Fibroblast of skin of right biceps (primary cell): ENCODE measurements at places on chromosomes 1 and 21.

GRCh38 chr1:98021126-98021525, 100.3 kb upstream of the DPYD start:
- DNase-seq, result no peak

DNA sequence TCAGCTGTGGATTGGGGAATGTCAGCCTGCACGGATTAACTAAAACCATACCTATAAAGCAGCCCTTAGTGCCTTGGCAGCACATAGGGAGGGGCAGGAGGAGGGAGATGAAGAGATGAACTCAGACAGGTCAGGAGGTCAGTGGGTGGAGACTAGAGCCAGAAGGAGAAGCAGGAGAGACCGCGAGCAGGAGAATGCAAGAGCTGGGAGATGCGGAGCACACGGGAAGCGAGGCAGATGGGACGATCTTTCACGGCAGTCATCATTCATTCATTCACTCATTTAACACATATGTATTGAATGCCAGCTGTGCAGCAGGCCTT, 41.9 kb downstream of the NEK2 start:
- DNase-seq, result no peak

GRCh38 chr1:208149776-208150514, 94.2 kb downstream of the PLXNA2 start:
- no peak for DNase-seq

GRCh38 chr1:77276941-77277340, 4.9 kb upstream of the AK5 start:
- DNase-seq, result no peak

DNA sequence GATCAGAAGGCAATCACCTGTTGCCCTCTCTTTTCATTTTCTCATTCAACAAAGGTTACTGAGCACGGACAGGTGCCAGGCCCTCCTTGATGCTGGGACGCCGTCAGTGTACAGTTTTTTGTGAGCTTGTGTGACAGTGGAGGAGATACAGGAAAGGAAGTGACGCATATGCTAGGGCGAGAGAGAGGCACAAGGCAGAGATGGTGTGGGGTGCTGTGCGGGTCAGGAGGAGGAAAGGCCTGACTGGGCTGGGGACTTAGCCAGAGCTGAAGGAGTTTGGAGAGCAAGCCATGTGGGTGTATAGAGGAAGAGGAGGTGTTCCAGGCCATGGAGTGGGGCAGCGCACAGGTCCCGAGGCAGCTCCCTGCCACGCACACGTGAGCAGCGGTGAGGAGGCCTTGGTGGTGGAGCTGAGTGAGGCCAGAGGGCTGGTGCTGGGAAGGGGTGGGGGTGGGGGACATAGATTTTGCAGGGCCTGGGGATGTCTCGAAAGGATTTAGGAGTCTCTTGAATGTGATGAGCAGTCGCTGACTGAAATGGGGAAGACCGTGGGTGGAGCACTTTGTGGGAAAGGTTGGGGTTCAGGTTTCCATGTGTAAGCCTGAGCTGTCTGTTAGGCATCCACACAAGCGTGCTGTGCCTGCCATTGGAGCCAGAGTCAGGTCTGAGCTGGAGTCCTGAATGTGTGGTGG, 46.0 kb downstream of the TRAPPC10 start:
- no peak for DNase-seq

DNA sequence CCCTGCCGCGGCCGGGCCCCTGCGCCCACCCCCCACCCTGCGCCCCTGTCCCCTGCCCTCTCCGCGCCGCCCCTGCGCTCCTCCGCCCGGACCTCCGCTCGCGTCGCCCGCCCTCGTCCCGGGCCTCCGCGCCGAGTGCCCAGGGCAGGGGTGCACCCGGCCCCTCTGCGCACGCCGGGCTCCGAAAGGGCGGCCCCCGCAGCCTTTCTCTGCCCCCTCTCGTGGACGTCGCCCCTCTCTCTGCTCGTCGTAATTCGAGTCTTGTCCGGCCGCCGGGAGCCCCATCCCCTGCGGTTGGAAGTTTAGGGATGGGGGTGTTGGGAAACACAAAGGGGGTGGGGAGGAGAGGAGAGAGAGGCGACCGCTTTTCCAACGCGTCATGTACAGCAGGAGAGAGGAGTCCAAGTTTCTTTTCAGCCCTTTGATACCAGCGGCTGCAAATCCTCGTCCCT, 407 bp downstream of the GALNT2 start:
- peak; percentile 51 for DNase-seq

DNA sequence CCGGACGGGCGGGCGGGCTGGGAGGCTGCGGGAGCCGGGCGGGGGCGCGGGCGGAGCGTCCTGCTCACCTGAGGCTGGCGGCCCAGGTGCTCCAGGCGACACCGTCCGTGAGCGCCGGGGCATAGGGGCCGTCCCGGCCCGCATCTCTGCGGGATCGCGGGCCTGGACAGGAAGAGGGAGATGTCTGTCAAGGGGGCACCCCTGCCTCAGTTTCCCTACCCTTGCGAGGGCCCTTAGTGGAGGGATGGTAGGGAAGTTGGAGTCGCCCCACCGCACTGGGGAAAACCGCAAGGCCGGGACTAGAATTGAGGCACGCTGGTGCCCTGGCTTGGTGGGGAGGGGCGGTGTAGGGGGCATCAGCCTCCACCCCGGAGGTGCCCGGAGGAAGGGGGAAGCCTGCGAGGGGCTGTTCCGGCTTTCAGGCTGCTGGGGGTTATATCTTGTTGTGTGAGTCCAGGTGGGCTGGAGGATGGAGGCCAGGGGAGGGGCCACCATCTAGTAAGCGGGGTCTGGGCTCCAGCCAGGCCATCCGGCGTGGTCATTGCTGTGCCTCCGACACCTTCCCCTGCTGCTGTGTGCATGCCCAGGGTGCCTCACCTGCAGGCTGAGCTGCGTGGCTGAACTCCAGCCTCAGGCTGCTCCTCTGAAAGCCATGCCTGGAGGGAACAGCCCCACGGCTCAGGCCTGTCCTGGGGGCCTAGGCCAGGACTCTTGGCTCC, 580 bp downstream of the VWA1 start:
- DNase-seq, result no peak

GRCh38 chr1:228402641-228403025, 4.0 kb downstream of the TRIM11 start:
- DNase-seq, result no peak

GRCh38 chr1:240363315-240363714, 248.6 kb downstream of the GREM2 start:
- DNase-seq, result no peak

- peak; percentile 91 for DNase-seq
Observed at GRCh38 chr1:240414237-240414636, 197.7 kb downstream of the GREM2 start.

- peak; percentile 62 for DNase-seq
Observed at GRCh38 chr21:43866260-43866629, 1.2 kb downstream of the AGPAT3 start.

DNA sequence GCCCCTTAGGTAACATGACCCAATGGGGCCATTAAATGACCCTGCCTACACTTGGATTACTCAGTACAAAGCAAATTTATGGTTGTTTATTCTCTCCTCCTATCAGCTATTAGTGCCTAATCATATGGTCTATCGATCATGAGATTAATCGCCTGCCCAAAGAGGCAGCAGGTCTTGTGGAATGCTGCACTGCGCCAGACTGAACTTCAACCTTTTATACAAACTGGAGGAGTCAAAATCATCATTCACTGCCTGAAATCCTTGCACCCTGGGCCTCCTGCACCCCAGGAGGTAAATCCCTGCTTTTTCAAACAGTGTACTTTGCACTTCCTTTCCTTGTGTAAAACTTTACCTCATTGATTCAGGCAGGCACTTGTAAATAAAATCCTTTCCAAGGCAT, 69.7 kb downstream of the NFIA start:
- no peak for DNase-seq

GRCh38 chr1:160637821-160638539, 8.9 kb downstream of the SLAMF1 start:
- peak; percentile 3 for DNase-seq

DNA sequence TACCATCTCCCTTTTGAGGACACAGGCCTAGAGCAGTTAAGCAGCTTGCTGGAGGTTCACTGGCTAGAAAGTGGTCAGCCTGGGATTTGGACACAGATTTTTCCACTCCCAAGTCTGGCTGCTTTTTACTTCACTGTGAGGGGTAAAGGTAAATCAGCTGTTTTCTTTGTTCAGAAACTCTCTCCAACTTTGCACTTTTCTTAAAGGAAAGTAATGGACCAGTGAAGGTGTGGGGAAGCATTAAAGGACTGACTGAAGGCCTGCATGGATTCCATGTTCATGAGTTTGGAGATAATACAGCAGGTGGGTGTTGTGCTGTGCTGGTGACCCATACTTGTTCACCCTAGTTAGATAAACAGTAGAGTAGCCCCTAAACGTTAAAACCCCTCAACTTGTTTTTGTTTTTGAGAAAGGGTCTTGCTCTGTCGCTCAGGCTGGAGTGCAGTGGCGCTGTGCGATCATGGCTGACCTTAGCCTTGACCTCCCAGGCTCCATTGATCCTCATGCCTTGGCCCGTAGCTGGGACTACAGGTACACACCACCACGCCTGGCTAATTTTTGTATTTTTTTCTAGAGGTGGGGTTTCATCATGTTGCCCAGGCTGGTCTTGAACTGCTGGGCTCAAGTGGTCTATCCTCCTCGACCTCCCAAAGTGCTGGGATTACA, 4.2 kb downstream of the SOD1 start:
- no peak for DNase-seq

DNA sequence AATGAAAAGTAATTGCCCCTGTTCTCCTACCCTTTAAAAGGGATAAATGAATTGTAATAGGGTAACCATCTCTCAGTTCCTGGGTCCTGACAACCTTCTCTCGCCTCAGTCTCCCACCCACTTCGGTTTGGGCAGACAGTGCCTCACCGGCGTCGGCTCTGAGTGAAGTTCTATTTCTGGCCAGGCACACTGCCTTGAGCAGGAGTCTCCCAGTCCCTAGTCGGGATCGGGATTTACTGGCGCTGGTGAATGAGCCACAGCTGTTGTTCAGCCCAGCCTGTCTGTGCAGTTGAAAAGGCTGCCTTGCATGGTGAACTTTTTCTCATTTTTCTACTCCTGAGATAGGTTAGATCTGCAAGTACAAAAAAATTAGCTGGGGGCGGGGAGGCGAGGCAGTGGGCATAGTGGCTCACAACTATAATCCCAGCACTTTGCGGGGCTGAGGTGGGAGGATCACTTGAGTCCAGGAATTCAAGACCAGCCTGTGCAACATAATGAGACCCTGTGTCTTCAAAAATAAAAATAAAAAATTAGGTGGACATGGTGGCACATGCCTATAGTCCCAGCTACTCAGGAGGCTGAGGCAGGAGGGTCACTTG, 7.4 kb downstream of the PLEKHM2 start:
- DNase-seq, result no peak

DNA sequence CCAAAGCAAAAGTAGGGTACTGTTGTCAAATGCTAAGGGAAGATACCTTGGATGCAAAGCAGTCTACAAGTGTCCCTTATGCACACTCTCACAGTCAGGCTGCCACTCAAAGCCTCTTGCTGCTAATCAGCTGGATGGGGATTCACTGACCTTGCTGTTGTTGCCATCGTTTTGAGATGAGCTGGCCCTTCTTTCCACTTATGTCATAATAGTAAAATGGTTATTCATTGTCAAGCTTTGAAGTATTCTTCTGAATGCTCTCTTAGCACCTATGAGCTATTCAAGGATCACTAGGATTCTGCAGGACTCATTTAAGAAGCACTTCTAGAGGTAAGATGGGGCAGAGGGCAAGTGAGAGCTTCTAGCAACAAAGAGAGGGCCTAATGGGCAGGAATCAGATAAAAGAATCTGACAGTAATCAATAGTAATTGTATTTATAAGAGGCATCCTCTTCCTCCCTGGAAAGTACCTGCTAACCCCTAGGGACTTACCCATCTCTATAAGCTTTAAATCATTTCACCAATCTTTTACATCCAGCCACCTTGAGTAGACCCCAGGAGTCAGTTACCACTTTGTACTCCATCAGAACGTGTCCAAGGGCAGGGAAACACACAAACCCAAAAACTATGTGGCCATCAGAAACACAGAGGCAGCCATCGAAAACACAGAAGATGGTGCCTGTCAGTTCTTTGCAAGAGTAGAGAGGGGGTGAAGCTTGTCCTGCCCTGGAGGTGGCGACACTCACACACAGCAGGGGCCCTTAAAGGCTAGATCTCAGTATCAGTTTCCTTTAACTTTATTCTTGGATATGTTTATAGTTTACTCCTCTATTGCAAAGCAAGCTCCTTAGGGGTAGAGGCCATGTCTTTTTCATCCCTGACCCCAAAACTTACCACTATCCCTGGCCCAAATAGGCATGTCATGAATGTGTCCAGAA, 103.7 kb upstream of the NFIA start:
- DNase-seq, result peak; percentile 57

DNA sequence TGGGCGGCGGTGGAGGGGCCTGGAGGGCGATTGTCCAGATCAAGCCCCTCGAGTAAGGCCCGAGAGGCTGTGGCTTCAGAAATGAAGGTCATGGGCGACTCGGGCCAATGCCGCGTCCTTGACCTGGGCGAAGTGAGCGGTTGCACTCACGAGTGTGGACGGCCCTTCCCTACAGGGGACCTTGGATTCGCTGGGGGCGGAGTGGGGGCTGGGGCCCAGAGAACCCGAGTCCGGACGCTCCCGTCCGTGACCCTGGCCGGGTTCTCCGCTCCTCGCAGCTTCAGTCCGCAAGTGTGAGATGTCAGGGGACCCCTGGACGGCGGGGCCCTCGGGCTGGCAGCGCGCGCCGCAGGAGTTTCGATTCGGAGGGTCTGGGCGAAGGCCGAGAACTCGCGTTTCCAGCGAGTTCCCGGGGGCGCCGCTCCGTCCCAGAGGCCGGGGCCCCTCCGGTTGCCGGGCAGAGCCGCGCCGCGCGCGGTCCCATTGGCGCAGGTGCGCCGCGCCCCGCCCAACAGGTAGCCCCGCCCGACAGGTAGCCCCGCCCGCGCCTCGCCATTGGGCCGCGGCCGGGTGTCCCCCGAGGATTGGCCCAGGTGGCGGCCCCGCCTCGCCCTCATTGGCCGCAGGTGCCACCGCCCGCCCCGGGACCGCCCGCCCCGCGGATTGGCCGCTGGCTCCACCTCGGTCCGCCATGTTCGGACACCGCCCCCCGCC, at the start of gene PRKCZ:
TSS of gene PRKCZ (plus strand) at position 694 of the 714 bp plus-strand sequence. CDS start 220 bp downstream, outside the sequence.
- DNase-seq, result no peak

GRCh38 chr1:96164053-96164452, 557.5 kb upstream of the PTBP2 start:
- DNase-seq, result no peak

DNA sequence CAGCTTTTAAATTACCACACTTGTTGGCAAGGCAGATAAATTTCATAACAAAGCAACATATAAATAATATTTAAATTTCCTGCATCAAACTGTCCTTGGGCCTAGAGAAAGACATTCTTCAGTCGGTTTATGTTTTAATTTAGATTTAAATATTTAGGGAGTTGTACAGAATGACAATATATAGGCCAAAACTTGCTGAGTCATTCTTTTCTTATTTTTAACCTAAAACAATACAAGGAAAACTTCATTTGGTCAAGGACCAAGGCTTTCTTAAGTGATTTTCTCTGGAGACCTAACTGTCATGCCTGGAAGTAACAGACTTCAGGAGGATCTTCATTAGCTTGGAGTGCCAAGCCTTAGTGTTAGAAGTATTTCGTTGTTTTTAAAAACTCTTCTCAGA, 5.6 kb downstream of the MAP10 start:
- no peak for DNase-seq
